Cardiac septum (tissue), 1 donor: ENCODE measurements at places on chromosomes 1 and 21. TPM values are rescaled to one million over a fixed set of nuclear protein-coding genes. Genes with fewer than 3 reads are reported as not detected.

GRCh38 chr1:49971088-49971487 lies 52.7 kb downstream of the AGBL4 start:
- DNase-seq, result no peak

GRCh38 chr1:248243204-248243603 lies 12.0 kb downstream of the OR2M4 start:
- no peak for DNase-seq

ZYG11A gene
- total RNA-seq, result not detected

KRTAP13-2 gene
- not detected for total RNA-seq

DNA sequence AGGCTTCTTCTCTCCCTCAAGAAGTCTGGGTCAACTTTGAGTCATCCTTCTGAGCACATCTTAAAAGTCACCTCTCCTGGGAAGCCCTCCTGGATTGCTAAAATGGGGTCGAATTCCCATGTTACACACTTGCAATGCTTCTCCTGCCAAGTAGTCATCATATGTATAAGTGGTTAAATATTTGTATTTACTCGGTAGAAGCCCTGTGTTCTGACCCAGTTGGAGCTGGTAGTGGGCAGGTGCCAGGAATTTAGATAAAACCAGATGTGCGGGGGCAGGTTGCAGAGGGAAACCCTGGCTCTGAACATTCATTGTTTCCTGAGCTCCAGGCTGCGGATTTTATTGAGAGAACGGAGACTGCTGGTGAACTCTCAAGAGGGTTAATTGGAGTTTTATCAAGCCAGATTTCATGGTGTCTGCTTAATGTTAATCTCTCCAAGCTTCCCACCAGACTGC lies 52.8 kb upstream of the RPL11 start:
- no peak for DNase-seq
